Muscle of leg (tissue), 16 donors: ENCODE measurements at places on chromosomes 2 and 18. TPM values are rescaled to one million over a fixed set of nuclear protein-coding genes. Genes with fewer than 3 reads are reported as not detected.

The ANTXR1 gene
- total RNA-seq, result 86.0 TPM

DNA sequence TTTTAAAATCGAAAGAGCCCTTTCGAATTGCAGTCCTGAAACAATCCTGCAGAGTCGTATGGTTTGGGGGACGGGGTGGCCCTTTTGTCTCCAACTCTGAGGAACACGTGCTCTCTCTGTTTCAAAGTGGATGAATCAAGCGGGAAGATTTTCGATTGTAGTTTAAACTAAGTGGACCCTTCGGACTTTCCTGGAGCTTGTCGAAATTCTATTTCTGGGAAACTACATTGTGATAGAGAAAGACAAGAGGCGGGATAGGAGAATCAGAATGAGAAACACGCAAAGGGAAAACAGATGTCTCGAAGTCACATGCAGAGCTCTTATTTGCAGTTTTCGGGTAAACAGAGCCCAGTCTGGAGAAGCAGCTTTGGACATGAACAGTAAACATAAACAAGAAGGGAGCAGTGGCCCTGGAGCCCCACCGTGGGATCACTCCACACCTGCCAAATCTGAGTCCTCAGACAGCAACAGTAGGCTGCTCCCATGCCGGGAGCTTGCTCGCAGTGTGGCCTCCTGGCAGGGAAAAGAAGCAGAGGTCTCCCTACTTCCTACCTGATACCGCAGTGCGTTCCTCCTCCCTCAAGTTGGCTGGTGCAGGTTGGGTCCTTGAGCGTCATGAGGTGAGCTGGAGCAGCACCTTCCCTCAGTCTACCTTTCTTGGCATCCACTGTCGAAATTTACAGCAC is 202.4 kb downstream of the SLC4A3 start:
- peak; percentile 91 for DNase-seq
- H3K27ac ChIP-seq, result peak overlapping the region; percentile 68
- no peaks in the 10 kb centered on the region for H3K27me3 ChIP-seq
- H3K4me3 ChIP-seq, result no peak overlapping the region
- no peaks in the 10 kb centered on the region for H3K36me3 ChIP-seq

The CCDC178 gene
- total RNA-seq, result 0.58 TPM

GRCh38 chr2:232211743-232212686 is 166.5 kb upstream of the ALPP start:
- no peak overlapping the region for H3K4me3 ChIP-seq

DNA sequence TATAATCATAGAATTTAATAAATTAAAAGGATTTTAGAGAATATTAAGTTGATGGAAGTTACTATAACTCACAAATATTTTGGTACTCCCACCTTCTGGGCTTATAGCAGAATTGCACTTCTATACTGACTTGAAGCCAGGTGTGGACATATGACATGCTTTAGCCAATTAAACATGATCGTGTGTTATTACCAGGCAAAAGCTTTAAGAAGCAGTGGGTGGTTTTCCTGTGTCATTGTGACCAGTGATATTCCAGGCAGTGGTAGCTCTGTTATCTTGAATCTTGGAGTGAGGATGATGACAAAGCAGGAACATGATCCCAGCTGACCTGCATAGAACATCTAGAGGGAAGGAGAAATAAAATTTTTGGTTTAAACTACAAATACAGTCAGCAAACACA is 370.9 kb upstream of the ZEB2 start:
- H3K4me3 ChIP-seq, result no peak overlapping the region
- no peaks in the 10 kb centered on the region for H3K27me3 ChIP-seq
- H3K36me3 ChIP-seq, result no peaks in the 10 kb centered on the region

DNA sequence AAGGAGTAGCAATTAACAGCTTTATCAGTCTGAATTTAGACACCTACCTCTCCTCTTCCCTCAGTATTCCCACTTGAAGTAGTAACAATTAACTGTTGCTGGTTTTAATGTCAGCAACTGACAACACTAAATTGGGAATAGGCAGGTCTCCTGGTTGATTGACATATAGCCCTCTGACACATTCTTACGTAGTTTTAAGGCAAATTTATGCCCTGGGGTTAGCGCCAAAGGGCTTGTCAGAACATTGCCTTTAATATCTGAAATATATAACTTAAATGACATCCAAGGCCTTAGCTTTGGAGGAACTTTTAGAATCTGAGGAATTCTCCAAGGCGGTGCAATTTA is 7.4 kb downstream of the ASXL3 start:
- no peaks in the 10 kb centered on the region for H3K36me3 ChIP-seq
- no peak overlapping the region for H3K4me3 ChIP-seq
- DNase-seq, result no peak
- no peak overlapping the region for H3K27ac ChIP-seq
- H3K27me3 ChIP-seq, result no peaks in the 10 kb centered on the region
- peaks cover 2% of the 10 kb centered on the region for H3K4me1 ChIP-seq

The REG1B gene
- total RNA-seq, result not detected

GRCh38 chr18:12336171-12336613 is 28.2 kb downstream of the TUBB6 start:
- no peaks in the 10 kb centered on the region for H3K4me1 ChIP-seq
- H3K4me3 ChIP-seq, result no peak overlapping the region
- no peak overlapping the region for H3K27ac ChIP-seq
- peaks cover 60% of the 10 kb centered on the region for H3K36me3 ChIP-seq

- H3K27me3 ChIP-seq, result no peaks in the 10 kb centered on the region
- no peaks in the 10 kb centered on the region for H3K36me3 ChIP-seq
- DNase-seq, result peak; percentile 28
- H3K4me1 ChIP-seq, result no peaks in the 10 kb centered on the region
- no peak overlapping the region for H3K4me3 ChIP-seq
- H3K27ac ChIP-seq, result no peak overlapping the region
Measured at GRCh38 chr18:75863696-75864095, 436.2 kb upstream of the SMIM21 start.

DNA sequence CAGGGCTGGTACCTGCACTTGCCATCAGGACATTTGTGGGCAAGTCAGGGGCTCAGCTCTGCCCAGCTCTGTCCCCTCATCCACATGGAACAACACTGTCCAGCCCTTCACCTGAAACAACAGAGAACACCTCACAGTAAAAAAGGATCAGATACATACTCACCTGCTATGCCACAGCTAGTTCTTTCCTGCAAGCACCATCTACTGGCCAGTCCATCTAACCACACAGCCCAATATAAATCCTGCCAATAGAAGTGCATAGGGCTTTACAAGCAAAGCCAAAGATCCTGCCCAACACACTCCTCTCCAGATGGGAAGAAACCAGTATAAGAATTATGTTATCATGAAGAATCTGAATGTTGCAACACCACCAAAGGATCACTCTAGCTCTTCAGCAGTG is 52.2 kb upstream of the GALNT13 start:
- no peaks in the 10 kb centered on the region for H3K27me3 ChIP-seq
- H3K4me3 ChIP-seq, result no peak overlapping the region
- no peak for DNase-seq
- no peaks in the 10 kb centered on the region for H3K36me3 ChIP-seq
- no peak overlapping the region for H3K27ac ChIP-seq

DNA sequence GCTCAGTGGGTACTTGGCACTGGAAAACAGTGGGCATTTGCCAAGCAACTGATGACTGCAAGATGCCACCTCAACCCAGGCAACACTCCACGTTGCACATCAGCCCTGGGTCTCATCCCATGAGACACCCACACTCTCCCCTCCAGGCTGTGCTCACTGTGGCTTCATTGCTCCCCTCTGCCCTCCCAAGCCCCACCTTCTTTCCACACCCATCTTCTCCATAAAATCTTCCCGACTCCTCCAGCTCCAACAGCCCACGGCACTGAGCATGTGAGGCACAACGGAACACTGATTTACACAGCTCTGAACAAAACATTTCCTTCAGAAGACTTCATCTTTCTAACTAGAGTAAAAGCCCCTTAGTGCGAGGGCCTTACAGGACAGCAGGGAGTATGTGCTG is 117.8 kb upstream of the ACAA2 start:
- no peak overlapping the region for H3K27ac ChIP-seq
- no peak for DNase-seq
- no peak overlapping the region for H3K4me3 ChIP-seq
- H3K4me1 ChIP-seq, result no peaks in the 10 kb centered on the region

GRCh38 chr2:23026671-23027070 is 358.3 kb upstream of the KLHL29 start:
- H3K27me3 ChIP-seq, result no peaks in the 10 kb centered on the region
- DNase-seq, result no peak
- no peaks in the 10 kb centered on the region for H3K36me3 ChIP-seq
- no peak overlapping the region for H3K4me3 ChIP-seq

DNA sequence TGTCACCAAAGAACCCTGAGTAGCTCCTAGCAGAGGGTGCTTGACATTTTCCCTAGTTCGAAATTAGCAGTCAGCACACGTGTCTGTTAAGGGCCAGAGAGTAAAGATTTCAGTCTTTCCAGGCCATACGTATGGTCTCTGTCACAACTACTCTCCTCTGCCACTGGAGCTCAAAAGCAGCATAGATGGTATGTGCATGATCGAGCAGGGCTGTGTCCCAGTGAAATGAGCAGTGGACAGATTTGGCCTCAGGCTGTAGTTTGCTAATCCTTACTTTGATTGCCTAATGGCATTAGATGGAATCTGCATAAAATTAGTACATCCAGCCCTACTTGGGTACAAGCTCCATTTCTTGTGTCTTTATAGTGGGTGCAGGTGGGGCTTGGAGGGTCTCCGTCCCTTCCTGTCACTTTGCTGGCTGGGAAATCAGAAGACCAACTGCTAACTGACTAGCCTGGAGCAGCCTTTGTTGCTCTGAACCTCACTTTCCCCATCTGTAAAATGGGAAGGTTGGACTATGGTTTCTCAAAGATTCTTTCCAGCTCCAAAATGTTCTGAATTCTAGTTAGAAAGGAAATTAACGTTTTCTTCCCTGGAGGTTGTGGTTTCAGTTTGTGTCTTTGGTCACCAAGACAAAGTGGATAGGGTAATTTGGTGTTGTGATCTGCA is 108.5 kb downstream of the GLI2 start:
- H3K4me1 ChIP-seq, result peaks cover 51% of the 10 kb centered on the region
- H3K4me3 ChIP-seq, result no peak overlapping the region
- no peak for DNase-seq
- no peaks in the 10 kb centered on the region for H3K36me3 ChIP-seq
- no peaks in the 10 kb centered on the region for H3K27me3 ChIP-seq

The SCYGR3 gene
- total RNA-seq, result not detected

DNA sequence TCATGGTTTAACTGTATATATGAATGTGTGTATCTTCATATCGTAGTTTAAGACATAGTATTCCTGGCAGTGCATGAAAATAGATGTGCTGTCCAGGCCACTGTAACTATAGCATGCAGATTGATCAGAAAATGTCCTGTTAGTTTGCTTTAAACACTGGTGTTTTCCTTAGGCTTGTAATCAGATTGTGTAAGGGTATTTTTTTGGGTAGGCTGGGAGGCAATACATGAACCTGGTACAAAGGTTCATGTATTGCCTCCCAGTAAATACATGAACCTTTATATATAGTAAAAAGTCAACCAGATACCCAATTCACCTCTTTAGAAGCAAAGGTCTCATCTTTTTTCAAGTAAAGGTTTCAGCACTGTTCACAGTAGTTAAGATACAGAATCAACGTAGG is 1.6 kb downstream of the COQ10B start:
- no peak overlapping the region for H3K27ac ChIP-seq
- peaks cover 3% of the 10 kb centered on the region for H3K4me1 ChIP-seq
- H3K4me3 ChIP-seq, result no peak overlapping the region
- H3K27me3 ChIP-seq, result no peaks in the 10 kb centered on the region

- H3K4me3 ChIP-seq, result no peak overlapping the region
- DNase-seq, result peak; percentile 23
Measured at GRCh38 chr2:149648282-149649030, 60.9 kb upstream of the MMADHC start.

GRCh38 chr2:232363784-232364615 is 14.6 kb upstream of the ALPP start:
- H3K4me1 ChIP-seq, result peaks cover 6% of the 10 kb centered on the region
- H3K36me3 ChIP-seq, result no peaks in the 10 kb centered on the region

- DNase-seq, result no peak
- H3K4me1 ChIP-seq, result peaks cover 6% of the 10 kb centered on the region
- H3K36me3 ChIP-seq, result no peaks in the 10 kb centered on the region
- H3K4me3 ChIP-seq, result no peak overlapping the region
- no peaks in the 10 kb centered on the region for H3K27me3 ChIP-seq
Measured at GRCh38 chr2:233015019-233015645, 2.1 kb upstream of the NGEF start.

- H3K4me3 ChIP-seq, result no peak overlapping the region
- H3K27ac ChIP-seq, result no peak overlapping the region
- H3K36me3 ChIP-seq, result no peaks in the 10 kb centered on the region
- H3K4me1 ChIP-seq, result peaks cover 7% of the 10 kb centered on the region
- H3K27me3 ChIP-seq, result no peaks in the 10 kb centered on the region
Measured at GRCh38 chr2:197259470-197259999, 51.0 kb downstream of the ANKRD44 start.

DNA sequence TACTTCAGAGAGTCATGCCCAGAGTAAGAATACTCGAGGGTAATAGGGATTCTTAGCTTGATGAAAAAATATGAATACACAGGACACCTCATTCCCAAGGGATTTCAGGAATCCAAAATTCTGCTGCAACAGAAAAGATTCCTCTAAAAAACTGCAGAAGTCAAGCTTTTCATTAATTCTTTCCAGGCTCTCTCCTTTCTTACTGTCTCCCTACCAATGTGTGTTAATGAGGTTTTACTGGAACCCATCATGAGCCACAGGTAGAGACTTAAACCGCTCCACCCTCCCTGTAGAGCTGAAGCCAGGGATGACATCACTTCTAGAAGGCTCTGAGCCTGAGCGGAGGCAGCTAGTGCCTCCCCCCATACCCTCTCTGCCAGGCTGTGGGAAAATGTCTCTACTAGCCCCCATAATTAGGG is 3.4 kb downstream of the SDC1 start:
- H3K36me3 ChIP-seq, result no peaks in the 10 kb centered on the region
- H3K27me3 ChIP-seq, result peaks cover 28% of the 10 kb centered on the region
- no peak overlapping the region for H3K27ac ChIP-seq
- no peak overlapping the region for H3K4me3 ChIP-seq
- no peak for DNase-seq

- no peaks in the 10 kb centered on the region for H3K4me1 ChIP-seq
- H3K36me3 ChIP-seq, result no peaks in the 10 kb centered on the region
- no peak overlapping the region for H3K27ac ChIP-seq
- DNase-seq, result no peak
Measured at GRCh38 chr2:29613067-29613466, 308.3 kb downstream of the ALK start.

DNA sequence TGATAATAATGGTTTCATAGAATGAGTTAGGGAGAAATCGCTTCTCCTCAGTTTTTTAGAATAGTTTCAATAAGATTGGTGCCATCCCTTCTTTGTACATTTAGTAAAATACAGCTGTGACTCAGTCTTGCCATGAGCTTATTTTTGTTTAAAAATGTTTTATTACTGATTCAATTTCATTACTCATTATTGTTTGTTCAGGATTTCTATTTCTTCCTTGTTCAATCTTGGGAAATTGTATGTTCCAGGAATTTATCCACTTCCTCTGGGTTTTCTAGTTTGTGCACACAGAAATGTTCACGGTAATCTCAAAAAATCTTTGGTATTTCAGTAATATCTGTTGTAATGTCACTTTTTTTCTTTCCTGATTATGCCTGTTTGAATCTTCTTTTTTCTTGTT is 371.5 kb upstream of the SETBP1 start:
- H3K27ac ChIP-seq, result no peak overlapping the region
- DNase-seq, result peak; percentile 48
- no peaks in the 10 kb centered on the region for H3K4me1 ChIP-seq

GRCh38 chr2:234130777-234131181 is 80.3 kb downstream of the SPP2 start:
- H3K4me1 ChIP-seq, result no peaks in the 10 kb centered on the region
- no peaks in the 10 kb centered on the region for H3K36me3 ChIP-seq
- H3K27me3 ChIP-seq, result peaks cover 9% of the 10 kb centered on the region
- no peak overlapping the region for H3K27ac ChIP-seq
- no peak overlapping the region for H3K4me3 ChIP-seq
- no peak for DNase-seq
